ENCODE measurements at places on chromosomes 11 and 22.

DNA sequence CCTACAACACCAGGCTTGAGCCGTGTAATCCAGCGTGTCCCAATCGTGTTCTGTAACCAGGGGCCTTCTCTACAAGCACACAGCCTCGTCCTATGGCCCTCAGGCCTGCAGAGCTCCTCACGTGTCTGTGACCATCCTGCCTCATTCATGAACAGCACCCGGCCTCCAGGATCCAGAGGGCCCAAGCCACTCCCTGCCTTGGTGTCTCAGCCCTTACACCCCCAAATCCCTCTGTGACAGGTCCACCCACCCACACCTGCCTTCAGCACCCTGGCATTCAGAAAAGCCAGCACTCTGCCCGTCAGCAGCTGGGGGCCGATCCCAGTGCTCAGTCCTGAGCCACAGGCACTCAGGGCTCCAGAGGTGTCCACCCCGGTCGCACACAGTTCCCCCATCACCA, 5.8 kb downstream of the TSSK2 start:
- DNase-seq = no peak

DNA sequence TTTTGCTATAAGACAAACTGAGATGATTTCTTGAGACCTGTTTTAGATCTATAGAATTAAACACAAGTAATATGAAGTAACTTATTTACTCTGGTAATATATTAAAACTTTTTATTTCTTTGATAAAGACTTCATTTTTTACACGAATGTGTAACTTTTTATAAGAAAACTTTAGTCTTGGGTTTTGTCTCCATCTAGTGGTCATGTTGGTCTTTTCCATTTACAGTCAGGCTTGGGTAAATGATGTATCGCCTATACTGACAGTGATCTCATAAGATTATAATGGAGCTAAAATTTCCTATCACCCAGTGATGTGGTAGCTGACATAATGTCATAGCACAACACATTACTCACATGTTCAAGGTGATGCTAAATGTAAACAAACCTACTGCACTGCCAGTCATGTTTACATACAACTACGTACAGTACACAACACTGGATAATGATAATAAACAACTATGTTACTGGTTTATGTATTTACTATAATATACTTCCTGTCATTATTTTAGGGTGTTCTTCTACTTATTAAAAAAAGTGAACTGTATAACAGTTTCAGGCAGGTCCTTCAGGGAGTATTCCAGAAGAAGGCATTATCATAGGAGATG, 7.5 kb upstream of the C11orf97 start:
- DNase-seq = no peak

GRCh38 chr11:45798793-45799441, 6.0 kb upstream of the SLC35C1 start:
- DNase-seq = no peak

DNA sequence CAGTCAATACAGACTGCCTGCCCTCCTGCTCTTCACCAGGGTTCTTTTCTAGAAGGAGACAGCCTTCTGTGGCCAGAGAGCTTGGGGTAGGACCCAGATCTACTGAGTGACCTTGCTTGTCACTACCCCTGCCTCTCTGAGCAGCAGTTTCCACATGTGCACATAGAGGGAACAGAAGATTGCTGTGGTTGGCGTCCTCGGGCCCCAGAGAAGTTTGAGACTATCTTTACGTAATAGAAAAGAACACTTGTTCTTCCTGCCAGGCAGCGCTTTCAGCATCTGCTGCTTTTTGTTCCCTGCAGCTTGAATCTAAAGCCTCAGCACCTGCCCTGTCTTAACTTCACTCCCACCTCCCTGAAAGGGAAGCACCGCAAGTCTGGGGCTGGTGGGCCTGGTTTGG, 1.9 kb upstream of the FKBP2 start:
- DNase-seq = no peak

DNA sequence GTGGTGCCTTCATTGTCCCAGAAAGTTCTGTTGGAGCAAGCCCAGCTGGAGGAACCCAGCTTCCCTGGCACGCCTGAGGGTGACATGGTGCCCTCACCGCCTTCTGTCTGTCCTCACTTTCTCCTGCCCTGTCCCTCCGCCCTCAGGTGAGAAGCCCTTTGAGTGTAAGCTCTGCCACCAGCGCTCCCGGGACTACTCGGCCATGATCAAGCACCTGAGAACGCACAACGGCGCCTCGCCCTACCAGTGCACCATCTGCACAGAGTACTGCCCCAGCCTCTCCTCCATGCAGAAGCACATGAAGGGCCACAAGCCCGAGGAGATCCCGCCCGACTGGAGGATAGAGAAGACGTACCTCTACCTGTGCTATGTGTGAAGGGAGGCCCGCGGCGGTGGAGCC, 46.0 kb upstream of the NNMT start:
- DNase-seq = no peak

DNA sequence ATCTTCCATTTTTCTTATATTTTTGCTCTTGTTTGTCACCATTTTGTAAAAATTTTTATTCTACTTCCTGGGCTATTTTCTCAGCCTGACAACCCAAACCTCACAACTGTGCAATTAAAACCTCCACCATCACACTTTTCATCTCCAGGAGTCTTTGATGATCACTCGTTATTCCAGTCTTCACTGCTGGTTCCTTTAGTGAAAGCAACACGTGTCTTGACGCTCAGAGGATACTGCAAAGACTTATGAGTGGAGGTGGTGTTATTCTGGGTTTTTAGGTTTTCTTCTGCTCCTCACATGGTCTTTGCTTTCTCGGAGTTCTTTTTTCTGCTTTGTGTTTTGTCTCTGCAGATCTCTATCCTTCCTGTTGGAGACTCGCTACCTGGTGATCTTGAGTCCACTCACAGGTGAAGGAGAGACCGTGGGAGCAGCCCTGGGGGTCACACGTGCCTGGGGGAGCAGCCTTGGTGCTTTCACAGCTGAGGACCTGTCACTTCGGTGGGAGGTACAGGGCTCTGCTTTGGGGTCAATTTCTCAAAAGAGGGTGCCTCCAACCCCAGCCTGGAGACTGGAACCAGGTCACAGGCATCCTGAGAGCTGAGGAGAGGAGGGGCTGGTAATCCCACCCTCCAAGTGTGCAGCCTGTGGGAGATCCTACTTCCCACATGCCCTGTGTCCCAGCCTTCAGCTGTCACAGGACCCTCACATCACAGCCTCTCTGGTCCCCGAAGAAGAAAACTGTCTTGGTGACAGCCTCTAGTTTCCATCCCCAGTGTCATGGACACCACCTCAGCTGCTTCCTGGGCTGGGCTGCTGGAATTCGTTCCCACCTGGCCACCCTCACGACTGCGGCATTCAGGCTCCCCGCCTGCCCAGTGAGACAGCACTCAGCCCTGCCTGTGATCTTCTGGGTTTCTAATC, 11.0 kb downstream of the SULT4A1 start:
- DNase-seq = no peak

DNA sequence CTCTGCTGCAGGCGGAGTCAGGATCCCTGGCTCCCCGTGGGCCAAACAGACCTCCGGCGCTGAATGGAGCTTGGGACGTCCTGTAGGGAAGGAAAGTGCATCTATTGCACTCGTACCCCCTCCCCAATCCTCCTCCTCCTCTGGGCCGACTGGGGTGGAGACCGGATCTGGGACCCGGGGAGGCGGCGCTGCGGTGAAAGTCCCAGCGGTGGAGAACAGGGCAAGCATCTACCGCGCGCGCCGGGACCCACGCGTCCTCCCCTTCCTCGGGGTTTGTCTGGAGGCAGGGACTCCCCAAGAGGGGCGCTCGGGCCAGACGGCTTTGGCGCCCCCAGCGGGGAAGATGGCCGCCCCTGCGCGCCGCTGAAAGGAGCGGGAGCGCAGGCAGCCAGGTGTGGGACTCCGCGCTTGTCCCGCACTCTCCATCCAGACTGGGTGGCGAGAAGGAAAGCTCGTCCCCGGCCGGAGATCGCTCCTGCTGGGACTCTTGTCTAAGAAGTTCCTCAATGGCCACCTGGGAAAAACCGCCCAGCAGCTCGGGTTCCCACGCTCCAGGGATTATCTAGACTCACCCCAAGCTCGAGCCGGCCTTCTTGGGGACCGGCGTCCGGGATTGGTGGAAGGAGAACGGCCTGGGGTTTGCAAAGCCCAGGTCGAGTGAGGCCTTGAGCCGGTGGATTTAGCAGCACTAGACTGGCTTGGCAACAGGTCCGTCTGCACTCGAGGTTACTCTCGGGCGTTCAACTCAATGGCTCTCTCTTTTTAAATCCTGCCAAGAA, 718 bp downstream of the FADS2 start:
- DNase-seq = no peak

DNA sequence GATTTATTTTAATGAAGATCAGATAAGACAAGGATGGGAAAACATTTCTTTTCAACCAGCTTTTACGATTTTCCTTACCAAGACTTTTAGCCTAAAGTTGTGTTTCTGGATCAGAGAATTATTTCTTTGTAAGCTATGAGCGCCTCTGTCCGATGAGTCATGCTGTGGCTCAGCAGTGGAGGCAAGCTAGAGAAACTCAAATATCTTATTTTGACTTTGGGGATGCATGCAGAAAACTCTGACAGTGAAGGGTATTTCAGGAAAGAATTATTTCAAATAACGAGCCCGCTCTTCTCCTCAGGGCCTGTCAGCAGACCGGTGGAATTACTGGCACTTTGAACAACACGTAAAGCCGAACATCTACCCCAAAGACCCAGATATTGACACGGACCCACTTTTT, 77.9 kb upstream of the OR5AK2 start:
- no peak for DNase-seq

GRCh38 chr11:69451289-69451688, 30.2 kb upstream of the LINC01488 start:
- no peak for DNase-seq

DNA sequence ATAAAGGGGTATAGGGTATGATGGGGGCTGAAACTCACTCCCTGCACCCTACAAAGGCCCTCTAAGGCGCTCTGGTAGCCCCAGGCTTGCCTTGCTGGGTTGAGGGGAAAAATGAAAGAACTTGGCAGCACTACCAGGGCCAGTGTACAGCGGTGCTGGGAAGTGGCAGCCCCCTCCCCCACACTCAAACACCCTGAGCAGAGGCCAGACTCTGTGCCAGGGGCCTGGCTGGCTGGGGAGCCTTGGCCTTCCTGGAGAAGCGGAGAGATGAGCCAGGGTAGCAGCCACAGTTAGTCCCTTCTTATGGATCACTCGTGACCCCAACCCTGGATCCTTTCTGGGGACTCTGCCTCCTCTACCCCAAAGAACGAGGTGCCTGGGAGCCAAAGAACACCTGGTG, 2.7 kb downstream of the TMEM134 start:
- DNase-seq = no peak

- no peak for DNase-seq
Observed at GRCh38 chr11:2708151-2708581, 8.4 kb upstream of the KCNQ1OT1 start.

DNA sequence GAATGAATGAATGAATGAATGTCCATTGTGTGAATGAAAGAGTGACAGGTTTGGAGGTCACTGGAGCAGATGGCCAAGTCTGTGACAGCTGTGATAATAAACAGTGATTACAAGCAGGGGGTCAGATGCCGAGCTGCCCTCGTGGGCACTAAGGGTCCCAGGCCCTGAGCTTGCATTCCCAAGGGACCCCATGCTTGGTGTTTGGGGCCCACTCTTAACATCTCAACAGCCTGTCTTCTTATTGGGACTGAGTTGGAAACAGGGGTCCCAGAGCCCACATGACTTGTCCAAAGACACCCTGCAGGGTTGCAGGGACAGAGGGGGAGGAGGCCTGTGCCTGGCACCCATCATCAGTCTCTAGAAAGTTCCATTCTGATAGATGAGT, 12.0 kb upstream of the ANO1 start:
- DNase-seq = no peak

- DNase-seq = no peak
Observed at GRCh38 chr22:45931042-45931441, 45.9 kb downstream of the WNT7B start.

GRCh38 chr11:66852466-66853241, 4.2 kb upstream of the LRFN4 start:
- no peak for DNase-seq

GRCh38 chr11:67387069-67387468, 4.7 kb upstream of the RAD9A start:
- DNase-seq = no peak

DNA sequence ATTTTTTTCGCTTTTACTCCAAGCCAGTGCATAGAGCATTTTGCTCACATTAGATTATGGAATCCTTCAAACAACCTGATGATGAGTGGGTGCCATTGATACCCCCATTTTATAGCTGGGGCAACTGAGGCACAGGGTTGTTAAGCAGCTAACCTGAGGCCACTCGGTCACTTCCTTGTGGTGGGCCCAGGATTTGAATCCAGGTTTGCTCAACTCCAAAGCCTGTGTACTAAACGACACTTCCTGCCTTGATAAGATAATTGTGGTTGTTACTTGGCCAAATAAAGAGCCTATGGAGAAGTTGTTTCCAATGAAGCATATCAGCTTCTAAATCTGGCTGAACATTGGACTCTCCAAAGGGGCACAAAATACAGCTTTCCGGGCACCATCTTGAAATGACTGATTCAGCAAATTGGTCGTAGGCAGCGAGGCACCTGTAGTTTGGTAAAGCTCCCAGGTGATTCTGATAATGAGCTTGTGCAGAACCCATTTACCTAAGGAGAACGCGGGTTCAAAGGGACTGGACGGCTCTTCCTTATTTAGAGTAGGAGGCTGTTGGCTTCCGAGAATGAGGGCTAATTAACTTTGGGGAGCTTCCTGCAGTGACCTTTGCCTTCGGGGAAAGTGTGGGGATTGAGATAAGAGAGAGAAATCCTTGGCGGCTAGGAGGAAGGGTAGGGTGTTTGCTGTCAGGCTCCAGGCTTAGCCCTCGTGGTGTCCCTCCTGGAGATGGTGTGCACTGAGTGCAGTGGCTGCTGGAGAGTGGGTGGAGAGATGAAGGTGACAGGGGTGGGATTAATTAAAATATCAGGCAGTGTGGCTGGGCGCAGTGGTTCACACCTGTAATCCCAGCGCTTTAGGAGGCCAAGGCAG, 17.5 kb upstream of the EHF start:
- no peak for DNase-seq

DNA sequence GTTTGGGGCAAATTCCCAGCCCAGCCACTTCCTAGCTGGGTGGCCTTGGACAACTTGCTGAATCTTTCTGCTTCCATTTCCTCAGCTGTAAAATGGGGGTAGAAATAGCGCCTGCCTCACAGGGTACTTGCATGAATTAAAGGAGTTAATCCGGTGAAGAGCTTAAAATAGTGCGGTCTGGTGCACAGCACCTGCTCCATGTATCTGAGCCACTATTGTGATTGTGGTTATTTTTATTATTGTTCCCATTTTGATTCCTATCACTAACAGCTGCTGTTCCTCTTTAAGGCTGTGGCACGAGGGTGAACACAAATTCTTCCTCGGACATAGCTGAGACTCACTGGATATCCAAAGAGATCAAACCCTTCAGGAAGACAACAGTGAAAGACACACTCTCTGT, 46.9 kb upstream of the TP53I11 start:
- no peak for DNase-seq

- DNase-seq = no peak
Observed at GRCh38 chr11:26676641-26677040, 45.2 kb downstream of the SLC5A12 start.

Measured in NCI-H187 treated with DMSO at 0.1 percent for 48 hours (cell line).